Uterus (tissue), 4 donors: ENCODE measurements at places on chromosomes 16 and 17.

- no peak for DNase-seq
These were observed 38.4 kb downstream of the GINS3 start for GRCh38 chr16:58430718-58431117.

DNA sequence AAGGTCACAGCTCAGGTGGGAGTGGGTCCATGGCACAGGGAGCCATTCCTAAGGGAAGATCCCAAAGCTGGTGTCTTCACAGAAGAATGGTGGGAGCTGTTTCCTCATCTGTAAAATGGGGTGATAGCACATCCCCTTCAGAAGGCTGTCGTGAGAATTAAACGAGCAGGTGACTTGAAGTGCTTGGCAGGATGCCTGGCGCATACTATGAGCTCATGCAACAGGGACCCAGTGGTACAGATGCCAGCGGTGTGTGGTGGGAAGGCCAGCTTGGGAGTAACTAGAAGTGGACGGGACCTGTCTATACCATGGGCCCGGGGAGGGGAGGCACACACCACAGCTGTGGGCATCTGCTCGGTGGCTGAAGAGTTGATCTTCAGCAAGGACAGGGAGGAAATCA lies 189.3 kb upstream of the TNRC6C start:
- DNase-seq: no peak

GRCh38 chr17:57773557-57773956 lies 28.5 kb upstream of the CCDC182 start:
- no peak for DNase-seq

- DNase-seq: peak; percentile 28
These were observed 643 bp downstream of the HSDL1 start for GRCh38 chr16:84144209-84144858.

DNA sequence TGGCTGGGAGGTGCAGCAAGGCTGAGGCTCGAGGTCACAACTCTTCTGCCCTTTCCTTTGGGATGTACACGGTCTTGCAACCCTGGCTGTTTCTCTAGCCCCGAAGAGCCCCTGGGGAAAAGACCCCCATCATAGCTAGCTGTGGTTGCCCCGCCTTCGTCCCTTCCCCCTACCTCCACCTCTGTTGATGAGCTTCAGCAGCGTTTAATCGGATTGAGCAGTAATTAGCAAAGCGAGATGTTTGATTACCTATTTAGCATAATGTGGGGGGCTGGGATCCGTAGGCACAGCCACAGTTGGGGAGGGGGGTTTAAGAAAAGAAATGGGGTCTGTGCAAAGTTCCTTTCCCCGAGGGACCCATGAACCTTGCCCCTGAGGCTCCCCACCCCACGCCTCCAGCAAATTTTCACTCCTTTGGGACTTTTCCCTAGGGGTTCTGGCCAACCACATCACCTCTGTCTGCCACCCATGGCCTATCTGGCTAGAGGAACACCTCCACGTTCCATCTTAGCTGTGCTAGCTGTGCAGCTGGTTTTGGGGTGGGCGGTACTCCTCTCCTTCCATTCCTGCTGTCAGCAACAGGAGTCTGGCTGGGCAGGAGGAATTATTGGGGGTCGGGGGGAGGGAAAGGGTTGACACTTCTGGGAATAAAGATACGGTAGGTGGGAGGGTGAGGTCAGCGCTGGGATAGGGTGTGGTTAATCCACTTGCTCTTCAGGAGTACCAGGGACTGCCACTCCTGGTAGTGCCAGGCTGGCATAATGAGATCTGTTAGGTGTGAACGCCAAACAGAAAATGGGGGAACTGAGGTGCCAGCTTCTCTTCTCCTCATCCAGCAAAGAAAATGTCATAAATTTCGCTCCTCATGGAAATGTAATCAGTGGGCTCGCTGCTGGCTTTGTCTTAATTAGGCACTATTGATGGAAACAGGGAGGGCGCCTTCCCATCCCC lies 1.3 kb upstream of the DNAH2 start:
- DNase-seq: no peak

DNA sequence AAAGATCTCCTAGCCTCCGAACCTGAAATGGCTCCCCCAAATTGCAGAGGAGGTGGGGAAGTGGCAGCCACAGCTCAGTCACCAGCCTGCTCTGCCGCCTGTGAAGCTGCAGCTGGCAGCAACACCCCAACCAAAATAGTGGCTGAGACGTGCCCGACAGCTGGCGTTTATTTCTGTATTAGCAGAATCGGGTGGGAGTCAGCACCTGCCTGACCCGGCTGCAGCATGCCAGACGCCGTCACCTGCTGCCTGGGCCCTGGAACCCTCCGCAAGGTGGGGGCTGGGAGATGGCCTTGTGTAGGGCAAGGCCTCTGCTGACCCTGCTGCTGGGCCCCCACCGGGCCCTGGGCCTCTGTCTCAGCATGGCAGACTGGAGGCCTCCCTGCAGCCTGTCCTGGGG lies 17.5 kb upstream of the PABPN1L start:
- no peak for DNase-seq

- peak; percentile 50 for DNase-seq
These were observed 136.4 kb downstream of the ABCC6 start for GRCh38 chr16:16086653-16087446.

- no peak for DNase-seq
These were observed at the start of gene NOTUM for GRCh38 chr17:81961087-81961511. Gene NOTUM, minus strand, starts transcription at chr17:81961187. Its CDS starts 278 bp downstream, at chr17:81960909.

DNA sequence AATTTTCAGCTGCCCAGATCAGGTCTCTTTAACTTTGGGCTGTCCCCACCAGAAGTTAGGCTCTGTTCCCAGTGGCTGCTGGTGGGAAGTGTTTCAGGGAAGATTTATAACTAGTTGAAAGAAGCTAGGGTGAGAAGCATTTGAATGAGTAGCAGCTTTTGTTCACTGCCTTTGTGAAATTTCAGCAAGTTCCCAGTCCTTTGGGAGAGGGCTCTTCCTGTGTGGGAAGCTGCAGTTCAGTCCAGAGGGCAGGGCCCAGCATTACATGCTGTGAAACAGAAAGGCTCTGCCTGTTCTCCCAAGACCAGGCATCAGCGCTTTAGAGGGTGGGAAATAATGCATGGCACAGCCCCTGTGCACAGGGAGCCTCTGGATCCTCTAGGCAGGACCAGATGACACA lies 17.8 kb downstream of the PROCA1 start:
- DNase-seq: no peak

- no peak for DNase-seq
These were observed 2.9 kb downstream of the SERPINF2 start for GRCh38 chr17:1745513-1746020.

DNA sequence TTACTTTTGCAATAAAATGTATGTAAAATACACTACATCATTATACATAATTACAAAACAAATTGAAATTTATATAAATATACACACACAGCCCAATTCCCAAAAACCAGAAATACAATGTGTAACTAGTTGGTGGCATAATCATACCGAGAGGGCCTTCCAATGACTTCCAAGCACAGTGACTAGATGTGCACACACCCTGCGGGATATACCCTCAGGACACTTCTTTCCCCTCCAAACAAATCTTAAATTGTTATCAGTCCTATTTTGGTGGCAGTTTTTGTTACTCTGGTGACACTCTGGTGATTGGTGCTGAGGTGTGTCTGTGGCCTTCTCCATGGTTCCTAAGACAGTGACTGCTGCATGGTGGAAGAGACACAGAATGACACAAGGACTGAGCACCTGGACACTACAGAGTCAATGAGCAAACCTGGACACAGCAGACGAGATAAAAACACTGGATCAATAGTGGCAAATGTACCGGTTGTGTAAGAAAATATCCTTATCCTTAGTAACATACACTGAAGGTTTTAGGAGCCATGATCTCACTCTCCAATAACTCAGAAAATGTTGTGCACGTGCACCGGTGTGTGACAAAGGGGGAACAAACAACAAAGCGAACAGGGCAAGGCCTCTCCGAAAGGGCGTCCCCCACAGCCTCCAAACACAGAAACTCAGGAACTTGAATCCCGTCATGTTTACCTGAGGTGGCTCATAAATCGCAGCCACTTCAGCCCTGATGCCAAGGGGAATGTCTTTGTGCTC lies 32.9 kb downstream of the NPLOC4 start:
- DNase-seq: no peak
